SJSA1 (cell line): ENCODE measurements at places on chromosomes 4 and X. TPM values are rescaled to one million over a fixed set of nuclear protein-coding genes. Genes with fewer than 3 reads are reported as not detected.

Gene GPRASP1
- 0.63 and 0.87 TPM in 2 replicates for total RNA-seq

Gene ETDA
- total RNA-seq, result not detected in 2 replicates

Gene GPR143
- total RNA-seq, result not detected in 2 replicates

DNA sequence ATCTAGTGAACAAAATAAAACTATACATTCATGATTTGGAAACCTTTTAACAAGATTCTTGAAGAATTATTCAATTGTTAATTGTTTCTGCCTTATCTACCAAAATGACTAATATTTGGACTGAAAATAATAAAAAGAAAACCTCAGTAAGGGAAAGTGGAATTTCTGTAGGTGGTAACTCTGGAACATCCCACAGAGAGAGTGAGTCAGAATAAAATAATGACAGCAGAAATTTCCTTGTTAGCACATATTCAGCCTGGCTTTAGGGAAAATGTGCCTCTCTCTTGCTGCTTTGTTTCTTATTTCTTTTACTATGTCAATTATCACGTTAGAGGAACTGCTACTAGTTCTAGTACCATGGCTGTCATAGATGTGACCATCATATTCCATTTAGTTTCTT is 421.5 kb upstream of the GNPDA2 start:
- H3K4me3 ChIP-seq, result no peak overlapping the region
- no peak overlapping the region for H3K27ac ChIP-seq
- H3K4me1 ChIP-seq, result no peaks in the 10 kb centered on the region

GRCh38 chrX:107293056-107293455 is 86.6 kb downstream of the DNAAF6 start:
- no peaks in the 10 kb centered on the region for H3K27me3 ChIP-seq
- DNase-seq, result no peak
- H3K36me3 ChIP-seq, result no peaks in the 10 kb centered on the region
- H3K4me3 ChIP-seq, result no peak overlapping the region
- H3K27ac ChIP-seq, result no peak overlapping the region

- H3K4me1 ChIP-seq, result peaks cover 37% of the 10 kb centered on the region
- no peaks in the 10 kb centered on the region for H3K36me3 ChIP-seq
- no peaks in the 10 kb centered on the region for H3K27me3 ChIP-seq
Observed at GRCh38 chr4:158785718-158786117, 16.9 kb downstream of the FNIP2 start.

GRCh38 chrX:123745511-123745910 is 12.7 kb upstream of the THOC2 start:
- H3K36me3 ChIP-seq, result no peaks in the 10 kb centered on the region
- H3K4me3 ChIP-seq, result no peak overlapping the region
- DNase-seq, result no peak
- H3K4me1 ChIP-seq, result no peaks in the 10 kb centered on the region
